CD4-positive, alpha-beta T cell treated with Interleukin-1 beta for 1 hour (primary cell): ENCODE measurements at places on chromosomes 13 and 19.

DNA sequence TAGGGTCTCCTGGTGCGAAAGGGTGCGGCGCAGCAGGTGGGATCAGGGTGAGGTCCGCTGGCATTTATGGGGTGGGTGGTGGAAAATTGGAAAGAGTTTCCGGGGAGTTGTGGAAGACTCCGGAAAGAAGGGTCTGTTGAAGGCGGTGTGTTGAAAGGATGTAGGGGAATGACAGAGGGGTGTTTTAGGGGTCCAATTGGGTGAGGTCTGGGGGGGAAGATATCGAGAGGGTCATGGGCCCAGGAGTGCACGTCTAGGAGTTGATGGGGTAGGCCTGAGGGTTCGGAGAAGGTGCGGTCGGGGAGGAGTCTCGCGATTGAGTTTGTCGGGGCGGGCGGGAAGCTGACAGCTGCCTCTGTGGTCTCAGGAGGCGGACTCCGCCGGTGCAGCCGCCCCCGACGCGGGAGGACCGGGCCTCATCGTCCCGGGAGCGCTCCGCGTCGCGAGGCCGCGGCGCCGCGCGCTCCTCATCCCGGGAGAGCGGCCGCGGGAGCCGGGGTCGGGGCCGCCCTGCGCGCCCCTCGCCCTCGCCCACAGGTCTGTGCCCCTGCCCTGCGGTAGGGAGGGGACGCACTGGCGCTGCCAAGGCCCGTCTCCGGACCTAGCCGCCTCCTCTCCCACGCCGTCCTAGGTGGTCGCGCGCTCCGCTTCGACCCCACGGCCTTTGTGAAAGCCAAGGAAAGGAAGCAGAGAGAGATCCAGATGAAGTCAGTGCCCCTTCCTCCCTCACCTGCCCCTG, 7.0 kb downstream of the PGLYRP1 start:
- peak; percentile 25 for DNase-seq

DNA sequence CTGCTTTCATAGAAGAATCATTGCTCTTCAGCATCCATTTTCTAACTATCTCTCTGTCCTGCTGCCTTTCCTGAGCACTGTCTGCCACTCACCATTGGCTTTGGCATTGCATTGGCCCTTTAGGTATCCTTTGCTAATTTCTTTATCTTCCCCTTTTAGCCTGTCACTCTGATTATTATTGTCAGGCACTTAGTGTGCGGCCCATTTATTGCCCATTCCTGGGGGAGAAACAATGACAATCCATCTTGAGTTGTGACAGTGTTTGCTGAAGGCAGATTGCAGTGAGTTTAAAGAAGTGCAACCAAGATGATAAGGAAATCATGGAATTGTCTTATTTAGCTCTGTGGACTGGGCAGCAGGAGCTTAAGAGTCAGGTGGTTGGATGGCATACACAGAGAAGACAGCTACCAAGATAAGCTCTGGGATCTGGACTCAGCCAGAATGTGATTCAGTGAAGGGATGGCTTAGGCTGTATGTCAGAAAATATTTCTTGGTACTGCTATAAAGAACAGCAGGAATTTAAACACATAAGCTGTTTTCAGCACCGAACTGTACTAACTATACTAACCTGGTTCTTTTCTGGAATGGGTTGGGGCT, 25.3 kb downstream of the B3GLCT start:
- no peak for DNase-seq

DNA sequence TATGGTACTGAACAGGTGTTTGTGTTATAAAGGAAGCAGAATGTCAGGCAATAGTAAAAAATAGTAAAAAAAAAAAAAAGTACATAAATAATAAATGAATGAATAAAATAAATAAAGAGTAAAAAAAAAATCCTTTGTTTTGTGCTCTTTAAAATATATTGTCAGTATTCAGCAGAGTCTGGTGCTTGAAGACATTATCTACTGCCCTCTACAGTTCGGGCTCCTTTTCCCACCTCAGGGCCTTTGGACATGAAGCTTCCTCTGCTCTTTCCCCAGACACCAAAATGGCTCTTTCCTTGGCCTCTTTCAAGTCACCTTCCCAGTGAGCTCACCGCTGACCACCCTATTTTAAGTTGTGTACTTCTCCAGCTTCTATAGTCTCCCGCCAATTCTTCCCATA, 137.5 kb downstream of the TNFRSF19 start:
- no peak for DNase-seq

GRCh38 chr13:78750735-78751134, 91.8 kb upstream of the OBI1 start:
- DNase-seq = no peak

DNA sequence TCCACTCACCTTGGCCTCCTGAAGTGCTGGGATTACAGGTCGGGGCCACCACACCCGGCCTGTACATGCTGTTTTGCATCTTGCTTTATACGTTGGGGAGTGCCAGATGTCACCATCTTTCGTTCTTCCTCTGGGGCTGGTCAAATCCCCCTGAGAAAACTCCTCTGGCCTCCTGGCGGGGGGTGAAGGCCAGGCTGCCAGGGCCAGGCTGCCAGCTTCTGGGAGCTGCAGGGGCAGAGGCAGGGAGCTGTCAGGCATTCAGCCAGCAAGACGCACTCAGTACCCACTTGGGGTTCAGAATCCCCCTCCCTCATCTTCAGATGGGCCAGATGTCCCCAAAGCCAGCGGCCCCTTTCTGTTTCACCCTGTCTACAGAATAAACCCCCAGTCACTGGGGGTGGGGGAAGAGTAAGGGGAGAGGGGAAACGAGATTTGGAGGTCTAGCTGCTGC, 16.1 kb downstream of the ZSWIM9 start:
- no peak for DNase-seq

GRCh38 chr13:27853335-27853734, 61.1 kb downstream of the GSX1 start:
- DNase-seq = no peak

- DNase-seq = no peak
These were observed 76.6 kb upstream of the POMP start for GRCh38 chr13:28582225-28582891.

DNA sequence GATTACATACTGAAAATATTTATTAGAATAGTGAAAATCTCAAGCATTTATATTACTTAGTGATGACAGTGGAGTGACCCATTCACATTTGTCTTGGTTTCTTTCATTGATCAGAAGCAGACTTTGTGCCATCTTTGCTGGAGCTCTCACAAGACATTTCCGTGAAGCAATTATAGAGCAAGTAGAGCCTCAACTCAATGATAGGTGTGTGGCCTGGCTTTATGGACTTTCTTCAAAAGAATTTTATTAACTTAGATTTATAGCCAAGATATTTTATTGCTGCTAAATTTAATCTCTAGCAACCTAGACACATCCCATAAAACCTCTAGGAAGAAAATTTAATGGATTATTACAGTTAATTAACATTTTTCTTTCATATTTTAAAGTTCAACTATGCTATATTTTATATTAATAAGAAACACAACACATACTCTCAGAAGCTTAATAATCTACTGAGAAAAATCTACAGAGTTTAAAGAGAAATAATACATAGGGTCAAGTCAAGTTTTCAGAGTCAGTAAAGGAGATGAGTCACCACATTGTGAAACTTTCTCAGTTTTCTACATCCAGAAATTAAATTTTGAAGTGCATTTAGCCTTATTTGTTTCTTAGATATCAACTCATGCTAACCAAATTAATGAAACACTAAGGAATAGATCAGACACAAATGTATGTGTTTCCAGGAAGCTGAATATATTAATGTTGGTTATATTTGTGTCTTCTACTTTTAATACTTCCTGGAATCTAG, 160.5 kb downstream of the LACC1 start:
- no peak for DNase-seq

DNA sequence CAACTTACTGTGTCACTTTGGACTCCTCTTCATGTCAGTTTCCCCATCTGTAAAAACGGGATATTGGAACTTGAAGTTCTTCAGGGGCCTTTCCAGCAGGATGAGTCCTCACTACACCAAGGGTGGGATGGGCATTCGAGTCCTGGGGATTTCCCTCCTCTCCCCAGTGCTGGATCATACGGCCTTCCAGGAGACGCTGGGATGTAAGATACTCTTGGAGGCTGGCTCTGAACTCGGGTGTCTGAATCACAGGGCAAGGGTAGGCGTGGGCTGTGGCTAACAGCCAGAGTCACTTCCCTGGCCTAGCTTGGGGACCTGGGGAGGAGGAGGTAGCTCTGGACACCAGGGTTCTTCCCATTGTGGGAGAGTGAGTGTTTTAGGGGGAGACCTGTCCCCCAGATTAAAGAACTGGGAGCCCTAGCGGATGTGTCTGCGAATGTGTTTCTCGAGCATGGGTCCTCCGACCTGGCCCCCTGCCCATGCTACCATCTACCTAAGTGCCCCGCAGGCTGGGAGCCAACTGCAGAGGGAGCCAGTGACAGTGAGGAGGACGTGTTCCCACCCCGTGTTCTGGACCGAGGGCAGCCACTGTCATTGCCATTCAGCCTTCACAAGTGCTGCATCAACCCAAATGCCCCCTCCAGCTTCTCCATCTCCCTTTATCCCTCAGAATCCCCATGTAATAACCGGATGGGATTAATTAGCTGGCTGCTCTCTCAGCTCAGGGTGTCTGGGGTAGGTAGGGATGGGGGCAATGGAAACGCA, 2.4 kb upstream of the CYTH2 start:
- no peak for DNase-seq

GRCh38 chr19:2354670-2355069, 5.4 kb upstream of the TMPRSS9 start:
- no peak for DNase-seq

DNA sequence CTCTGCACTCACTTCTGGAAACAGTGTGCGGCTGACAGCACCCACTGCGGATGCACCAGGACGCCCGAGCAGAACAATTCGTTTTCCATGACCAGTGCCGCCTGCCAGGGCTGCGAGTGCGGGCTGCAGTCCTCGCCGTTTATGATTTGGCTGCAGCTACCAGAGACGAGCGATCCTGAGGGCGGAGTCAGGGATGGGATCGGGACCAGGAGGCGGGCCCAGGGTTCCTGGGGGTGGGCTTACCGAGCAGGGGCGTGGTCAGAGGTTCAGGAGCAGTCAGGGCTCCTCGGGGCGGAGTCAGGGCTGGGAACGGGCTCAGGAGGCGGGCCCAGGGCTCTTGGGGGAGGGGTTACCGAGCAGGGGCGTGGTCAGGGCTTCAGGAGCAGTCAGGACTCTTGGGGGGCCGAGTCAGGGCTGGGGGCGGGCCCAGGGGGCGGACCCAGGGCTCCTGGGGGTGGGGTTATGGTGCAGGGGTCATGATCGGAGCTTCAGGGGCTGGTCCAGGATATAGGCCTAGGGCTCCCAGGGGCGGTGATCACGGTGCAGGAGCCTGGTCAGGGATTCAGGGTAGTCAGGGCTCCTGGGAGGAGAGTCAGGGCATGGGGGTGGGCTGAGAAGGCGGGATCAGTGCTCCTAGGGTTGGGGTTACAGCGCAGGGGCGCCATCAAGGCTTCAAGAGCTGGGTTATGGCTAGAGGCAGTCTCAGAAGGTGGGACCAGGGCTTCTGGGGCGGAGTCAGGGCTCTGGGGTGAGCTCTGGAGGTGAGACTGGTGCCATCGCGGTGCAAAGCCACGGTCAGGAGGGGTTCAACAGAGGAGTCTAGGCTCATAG, 1.7 kb downstream of the KLK4 start:
- no peak for DNase-seq

- no peak for DNase-seq
These were observed 51.2 kb downstream of the FLT3 start for GRCh38 chr13:28049215-28049614.

- no peak for DNase-seq
These were observed 23.3 kb downstream of the ZBTB7A start for GRCh38 chr19:4043401-4043800.

DNA sequence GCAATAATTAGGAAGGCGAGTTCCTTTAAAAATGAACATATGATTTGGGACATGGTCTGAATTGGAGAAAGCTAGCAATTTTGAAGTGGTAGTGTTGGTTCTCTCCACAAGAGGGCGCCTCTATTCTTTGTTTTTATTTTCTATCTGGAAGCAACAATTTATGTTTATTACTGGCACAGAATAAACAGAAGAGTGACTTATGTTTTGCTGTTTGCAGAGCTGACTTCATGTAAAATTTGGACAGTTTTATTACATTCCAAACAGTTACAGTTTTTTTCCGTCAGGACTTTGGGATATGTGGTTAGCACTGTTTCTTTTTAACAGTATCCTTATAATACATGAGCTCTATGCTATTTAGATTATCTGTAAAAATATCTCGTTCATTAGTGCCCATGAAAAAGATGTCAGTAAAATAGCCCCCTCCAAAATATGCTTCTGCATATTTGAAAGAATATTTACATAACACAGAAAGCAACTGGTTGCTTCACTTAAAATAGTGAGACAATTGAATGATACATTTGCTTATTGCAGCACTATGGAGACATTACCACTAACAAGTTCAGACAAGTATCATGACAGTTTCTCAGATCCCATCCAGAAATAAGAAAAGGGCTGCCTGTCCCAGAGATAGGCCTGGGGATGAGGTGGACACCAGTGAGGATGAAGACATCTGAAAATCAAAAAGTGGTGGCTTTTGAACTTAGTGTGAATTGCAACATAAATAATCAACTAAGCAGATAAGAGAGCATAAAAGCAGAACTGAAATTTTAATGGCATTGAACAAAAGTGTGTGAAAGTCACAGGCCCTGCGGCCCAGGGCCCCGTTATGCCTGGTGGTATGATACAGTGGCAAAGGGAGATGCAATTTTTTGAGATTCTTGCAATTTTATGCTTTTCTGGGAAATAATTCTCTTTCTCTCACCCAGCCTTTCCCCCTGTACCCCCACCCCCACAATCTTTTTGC, 32.3 kb upstream of the FGF9 start:
- no peak for DNase-seq

GRCh38 chr19:17406046-17406886, 836 bp upstream of the BST2 start:
- no peak for DNase-seq

- no peak for DNase-seq
These were observed 831 bp upstream of the CBARP start for GRCh38 chr19:1238369-1239303.

DNA sequence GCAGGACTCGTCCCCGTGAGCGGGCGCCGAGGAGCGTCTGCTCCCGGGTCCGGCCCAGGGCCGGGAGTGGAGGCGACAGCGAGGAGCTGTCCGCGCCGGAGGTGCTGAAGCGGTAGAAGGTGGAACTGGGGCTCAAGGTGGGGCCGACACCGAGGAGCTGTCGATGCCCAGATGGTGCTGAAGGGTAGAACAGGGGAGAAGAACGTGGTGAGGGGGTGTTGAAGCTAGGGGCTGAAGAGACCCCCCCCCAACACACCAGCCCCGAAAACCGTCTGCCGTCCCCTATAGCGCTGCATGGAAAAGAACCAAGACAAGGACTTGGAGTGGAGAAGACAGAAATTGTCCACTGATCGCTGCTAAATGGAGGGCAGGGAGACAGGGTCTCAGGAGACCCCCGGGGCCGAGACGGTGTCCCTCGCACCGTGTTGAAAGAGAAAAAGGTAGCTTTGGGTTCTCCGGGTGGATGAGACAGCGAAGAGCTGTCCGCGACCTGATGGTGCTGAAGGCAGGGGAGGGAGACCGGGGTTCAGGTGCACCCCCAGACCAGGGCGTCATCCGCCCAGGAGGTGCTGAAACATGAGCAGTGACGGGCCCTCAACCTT, 7.1 kb upstream of the PDE4C start:
- peak; percentile 41 for DNase-seq

- DNase-seq = no peak
These were observed 19.4 kb downstream of the DYRK1B start for GRCh38 chr19:39814595-39814994.

GRCh38 chr13:112735791-112736190, 46.0 kb downstream of the ATP11A start:
- no peak for DNase-seq

GRCh38 chr13:79736356-79736755, 255.4 kb downstream of the NDFIP2 start:
- DNase-seq = no peak
